ENCODE measurements at places on chromosomes 1 and 21.

- DNase-seq: no peak
These were observed 684.2 kb downstream of the LTN1 start for GRCh38 chr21:28308516-28308915.

DNA sequence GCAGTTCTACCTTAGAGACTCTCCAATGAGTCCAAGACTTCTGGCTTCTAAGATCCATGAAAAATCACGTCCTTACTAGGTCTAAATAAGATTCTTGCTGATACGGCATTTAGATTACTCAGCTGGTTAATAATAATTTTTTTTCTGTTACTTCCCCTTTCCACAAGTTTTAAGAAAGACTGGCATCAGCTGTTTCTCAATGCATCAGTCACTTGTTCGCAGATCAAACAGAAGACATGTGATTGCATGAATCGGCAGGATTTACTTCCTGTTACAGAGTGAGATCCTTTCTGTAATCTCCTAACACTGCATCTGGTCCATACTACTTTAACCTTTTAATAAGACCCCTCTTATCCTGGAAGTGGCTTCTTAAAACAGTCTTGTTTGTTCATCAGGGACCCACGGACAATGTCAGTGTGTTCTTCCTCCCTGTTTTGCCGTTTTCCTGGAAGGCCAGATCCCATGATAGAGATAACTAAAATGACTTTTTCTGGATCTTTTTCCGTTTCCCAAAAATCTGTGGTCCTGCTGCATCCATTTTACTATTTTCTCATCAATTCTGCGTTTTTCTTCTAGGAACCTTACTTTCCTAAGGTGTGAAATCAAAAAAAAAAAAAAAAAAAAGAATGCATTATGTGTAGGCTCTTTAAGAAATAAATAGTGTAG, 6.1 kb downstream of the NPL start:
- no peak for DNase-seq

- DNase-seq: no peak
These were observed 158.0 kb upstream of the CACYBP start for GRCh38 chr1:174841747-174842146.

DNA sequence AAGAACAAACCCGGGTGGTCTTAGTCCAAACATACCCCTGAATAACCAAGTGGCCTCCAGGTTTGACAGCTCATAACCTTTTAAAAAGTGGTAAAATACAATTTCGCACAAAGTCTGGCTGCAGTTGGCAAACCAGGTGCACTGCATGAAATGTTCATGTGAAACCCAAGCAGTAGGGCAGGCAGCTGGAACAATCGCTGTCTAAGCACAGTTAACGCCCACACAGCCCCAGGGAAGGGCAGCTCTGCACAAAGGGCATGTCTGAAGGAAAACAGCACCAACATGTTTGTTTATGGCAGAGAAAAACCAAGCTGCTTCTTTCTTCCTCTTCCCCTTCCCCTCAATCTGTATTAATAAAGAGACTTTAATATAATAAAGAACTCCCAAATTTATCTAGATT, 49.5 kb downstream of the KIAA1614 start:
- DNase-seq: no peak

DNA sequence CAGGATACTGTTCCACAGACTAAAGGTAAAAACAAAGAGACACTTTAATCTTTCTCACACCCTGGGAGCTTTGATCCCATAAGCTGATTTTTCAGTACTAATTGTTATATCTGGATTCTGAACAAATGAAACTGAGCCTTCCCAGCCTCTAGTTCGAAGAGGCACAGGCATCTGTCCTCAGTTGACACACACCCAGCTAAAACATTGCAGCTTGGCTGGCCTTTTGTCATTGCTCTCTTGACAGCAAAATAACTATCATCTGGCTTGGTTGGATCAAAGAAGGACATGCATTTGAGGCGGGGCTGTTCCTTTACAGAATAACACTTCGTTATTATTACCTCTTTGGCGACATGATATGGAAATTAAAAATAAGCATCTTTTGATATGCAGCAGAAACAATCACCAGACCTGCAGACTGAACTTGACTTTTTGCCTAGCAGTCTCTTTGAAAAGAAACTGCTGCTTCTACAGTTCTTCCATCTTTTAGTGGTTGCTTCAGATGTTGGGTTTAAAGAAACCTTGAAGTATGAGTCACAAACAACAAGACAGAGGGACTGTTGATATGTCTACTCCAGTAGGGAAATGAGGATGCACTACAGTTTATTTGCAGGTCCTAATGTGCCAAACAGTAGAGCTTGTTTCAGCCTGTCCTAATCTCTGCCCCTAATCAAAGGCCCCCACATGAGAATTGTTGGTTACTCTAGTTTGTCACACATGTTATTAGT, 166.5 kb downstream of the TPR start:
- DNase-seq: no peak

DNA sequence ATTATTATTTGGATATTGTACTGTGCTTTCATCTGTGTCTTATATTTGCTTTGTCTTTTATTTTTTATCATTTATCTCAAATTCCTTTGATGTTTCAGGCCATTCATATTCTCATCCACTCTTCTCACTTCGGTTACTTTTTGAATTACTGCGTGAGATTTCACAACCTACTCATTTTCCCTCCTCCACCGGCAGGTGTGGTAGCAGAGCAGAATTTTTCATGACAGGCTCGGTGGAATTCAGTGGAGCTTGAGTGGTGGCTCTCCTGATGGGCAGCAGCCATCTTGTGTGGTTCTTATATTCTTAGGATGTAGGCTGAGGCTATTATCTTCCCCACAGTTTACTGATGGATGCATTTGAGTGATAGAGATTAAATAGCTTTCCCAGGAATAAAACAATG, 92.3 kb upstream of the IVNS1ABP start:
- no peak for DNase-seq

DNA sequence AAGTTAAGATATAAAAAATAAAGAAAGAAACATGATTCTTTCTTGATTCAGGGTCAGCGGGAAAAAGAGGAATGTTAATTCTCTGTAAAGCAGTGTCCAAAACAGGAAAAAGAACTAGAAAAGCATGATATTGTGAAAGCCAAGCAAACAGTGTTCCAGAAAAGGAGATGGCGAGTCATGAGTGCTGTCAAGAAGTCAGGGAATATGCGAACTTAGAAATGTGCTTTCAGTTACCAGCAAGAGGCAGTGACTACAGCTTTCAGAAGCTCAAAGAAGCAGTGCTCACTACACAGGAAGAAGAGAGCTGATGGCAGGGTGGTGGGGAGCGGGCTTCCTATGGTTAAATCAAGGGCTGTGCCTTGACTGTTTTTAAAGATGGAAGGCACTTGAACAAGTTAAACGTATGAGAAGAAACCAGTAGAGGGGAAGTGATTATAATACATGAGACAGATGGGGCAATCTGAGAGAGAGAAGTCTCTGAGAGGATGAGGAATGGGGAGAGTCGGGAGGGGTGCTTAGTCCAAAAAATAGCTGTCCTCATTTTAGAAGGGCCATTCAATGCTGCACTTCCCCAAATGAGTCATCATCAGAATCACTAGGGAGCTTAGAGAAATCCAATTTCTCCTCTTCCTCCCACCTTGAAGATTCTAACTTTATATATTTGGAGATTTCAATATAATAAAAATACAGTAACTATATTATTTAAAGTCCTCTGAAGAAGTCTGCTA, 90.4 kb downstream of the KCNK1 start:
- no peak for DNase-seq

- no peak for DNase-seq
These were observed 250.5 kb upstream of the POGK start for GRCh38 chr1:166588741-166589140.

- no peak for DNase-seq
These were observed 143.4 kb downstream of the ZZZ3 start for GRCh38 chr1:77538956-77539518.

- DNase-seq: no peak
These were observed 94.7 kb downstream of the CCDC185 start for GRCh38 chr1:223487887-223488259.

GRCh38 chr1:116855191-116855619, 54.5 kb upstream of the PTGFRN start:
- no peak for DNase-seq

- DNase-seq: peak; percentile 66
These were observed 1.4 kb downstream of the KLHL21 start for GRCh38 chr1:6601049-6601922.
